ENCODE measurements at places on chromosomes 5 and 9.

- DNase-seq: no peak
Measured at GRCh38 chr9:136059851-136060670, 35.0 kb downstream of the NACC2 start.

GRCh38 chr9:13705918-13706317 lies 426.4 kb upstream of the MPDZ start:
- no peak for DNase-seq

DNA sequence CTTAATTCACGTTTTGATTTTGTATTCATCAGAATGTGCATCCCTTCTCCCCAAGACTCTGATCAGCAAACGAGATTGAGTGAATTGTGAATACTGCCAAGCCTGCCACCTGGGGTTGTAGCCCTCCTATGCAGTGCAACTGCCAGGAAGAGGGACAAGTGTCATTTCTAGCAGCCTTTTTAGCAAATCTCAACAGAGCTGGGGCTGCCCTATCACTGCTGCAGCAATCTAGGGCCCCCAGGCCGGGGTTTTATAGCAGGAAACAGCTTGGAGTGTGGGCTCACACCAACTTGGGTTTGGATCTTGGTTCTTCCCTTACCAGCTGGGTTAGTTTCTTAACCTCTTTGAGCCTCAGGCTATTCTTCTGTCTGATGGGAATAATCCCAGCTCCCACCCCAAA lies 4.0 kb downstream of the CSF1R start:
- no peak for DNase-seq

DNA sequence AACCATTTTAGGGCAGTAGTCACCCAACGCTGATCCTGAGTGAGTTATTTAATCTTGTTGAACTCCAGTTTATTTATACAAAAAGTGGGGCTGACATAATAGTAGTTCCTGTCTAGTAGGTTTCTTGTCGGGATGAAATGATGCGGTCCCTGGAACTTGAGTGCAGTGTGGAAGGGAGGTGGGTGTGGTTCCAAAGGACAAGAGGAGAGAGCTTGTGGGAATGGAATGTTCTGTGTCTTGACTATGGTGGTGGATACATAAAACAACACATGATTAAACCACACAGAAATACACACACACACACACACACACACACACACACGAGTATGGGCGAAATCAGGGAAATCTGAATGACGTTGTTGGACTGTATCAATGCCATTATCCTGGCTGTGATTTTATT lies 66.1 kb upstream of the BARHL1 start:
- no peak for DNase-seq

- DNase-seq: no peak
Measured at GRCh38 chr9:125540497-125540896, 166.5 kb downstream of the MAPKAP1 start.

DNA sequence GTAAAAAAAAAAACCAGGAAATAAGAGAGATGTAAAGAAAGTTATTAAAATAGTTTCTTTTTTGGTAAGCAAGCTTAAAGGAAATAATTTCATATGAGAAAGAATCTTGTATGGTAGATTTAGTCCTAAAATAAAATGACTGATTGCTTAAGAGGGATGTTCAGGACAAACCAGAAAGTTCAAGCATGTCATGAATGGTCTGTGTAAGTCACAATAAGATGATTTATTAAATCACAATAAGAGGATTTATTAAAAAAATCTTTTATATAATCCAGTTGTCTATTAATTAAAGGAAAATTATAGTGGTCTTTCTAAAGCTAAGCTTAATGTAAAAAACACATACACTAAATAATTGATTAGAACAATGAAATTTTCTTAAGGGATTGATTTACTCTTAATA lies 91.8 kb upstream of the OR13F1 start:
- DNase-seq: no peak

DNA sequence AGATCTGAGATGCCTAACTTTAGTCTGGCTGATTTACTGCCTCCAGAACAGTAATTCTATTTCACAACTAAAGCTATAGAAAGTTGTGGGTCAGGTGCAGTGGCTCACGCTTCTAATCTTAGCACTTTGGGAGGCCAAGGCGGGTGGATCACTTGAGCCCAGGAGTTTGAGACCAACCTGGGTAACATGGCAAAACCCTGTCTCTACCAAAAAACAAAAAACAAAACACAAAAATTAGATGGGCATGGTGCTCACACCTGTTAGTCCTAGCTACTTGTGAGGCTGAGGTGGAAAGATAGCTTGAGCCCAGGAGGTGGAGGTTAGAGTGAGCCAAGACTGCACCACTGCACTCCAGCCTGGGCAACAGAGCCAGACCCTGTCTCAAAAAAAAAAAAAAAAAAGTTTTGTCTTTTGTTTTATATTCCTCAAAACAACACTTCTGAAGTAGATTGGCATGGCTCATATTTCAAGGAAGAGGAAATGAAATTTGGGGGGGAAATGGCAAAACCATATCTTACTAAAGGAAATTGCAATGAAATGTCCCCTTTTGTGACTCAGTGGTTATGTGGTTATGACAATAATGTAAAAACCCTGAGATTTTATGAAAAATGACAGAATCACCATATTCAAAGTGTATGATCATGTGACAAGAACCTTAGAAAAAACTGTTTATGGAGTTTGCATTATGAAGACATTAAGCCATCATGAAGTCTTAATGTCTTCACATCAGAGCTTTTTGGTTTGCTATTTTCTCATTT lies 16.2 kb downstream of the FNBP1 start:
- DNase-seq: no peak

DNA sequence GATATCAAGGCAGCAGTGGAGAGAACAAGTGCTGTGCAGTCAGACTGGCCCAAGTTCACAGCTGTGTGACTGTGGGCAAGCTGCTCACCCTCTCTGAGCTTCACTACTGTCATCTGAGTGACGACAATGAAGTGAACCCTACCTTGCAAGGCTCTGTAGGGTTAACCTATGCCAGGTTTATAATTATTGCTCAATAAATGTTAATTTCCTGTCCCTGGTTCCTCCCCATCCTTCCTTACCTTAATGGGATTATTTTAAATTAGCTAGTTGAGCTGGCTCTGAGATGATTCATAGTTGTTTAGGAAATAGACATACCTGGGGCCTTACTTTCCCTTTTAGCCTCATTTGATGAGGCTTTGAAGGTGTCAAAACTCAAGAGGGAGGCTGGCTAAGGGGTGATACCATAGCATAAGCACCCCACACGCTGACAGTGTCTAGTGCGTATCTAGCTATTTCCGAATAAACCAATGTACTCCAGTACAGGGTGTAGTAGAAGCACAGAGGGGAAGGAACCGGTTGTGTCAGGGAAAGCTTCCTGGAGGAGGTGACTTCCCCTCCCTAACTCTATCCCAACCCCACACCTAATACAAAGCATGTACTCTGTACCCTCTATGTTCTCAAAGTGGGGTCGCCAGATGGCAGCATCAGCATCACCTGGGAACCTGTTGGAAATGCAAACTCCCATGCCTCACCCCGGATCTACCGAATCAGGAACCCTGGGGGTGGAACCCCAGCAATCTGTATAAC lies 63.3 kb upstream of the SLC25A51 start:
- no peak for DNase-seq

GRCh38 chr5:67983251-67984110 lies 232.1 kb upstream of the PIK3R1 start:
- DNase-seq: no peak

DNA sequence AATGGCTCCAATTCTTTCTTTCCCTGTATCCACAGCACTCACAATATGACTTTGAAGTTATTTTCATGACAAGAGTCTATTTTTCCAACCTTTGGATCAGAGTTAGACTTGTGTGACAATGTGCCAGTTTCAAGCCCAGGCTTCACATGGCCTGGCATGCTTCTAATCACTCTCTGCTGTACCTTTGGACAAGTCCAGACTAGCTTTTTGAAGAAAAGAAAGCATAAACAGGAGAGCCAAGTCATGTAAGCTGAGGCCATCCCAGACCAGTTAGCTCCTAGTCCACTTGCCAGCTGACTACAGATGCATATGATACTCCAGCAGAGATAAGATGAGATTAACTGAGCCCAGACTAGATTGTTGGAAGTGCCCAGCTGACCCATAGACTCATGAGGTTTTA lies 513.6 kb upstream of the C9orf72 start:
- no peak for DNase-seq

GRCh38 chr9:124780757-124781151 lies 3.8 kb downstream of the OLFML2A start:
- DNase-seq: no peak

- DNase-seq: no peak
Measured at GRCh38 chr9:102178811-102179210, 440.4 kb upstream of the GRIN3A start.

DNA sequence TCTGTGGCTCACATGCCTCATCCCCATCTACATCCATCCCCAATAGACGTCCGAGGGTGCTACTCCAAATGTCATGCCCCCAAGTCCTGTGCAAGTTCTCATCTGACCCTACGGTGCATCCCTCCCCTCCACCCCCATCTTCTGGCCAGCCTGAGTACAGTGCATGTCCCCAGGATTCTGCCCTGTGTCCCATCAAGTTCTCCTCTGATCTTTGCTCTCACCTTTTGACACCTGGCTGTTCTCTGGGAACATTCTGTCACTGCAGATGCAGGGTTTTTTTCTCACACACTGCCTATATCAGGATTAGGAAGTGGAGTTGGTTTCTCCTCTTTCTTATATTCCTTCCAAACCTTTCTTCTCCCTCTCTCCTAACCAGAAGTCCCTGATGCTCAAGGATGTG lies 377.2 kb downstream of the GADD45G start:
- DNase-seq: no peak

DNA sequence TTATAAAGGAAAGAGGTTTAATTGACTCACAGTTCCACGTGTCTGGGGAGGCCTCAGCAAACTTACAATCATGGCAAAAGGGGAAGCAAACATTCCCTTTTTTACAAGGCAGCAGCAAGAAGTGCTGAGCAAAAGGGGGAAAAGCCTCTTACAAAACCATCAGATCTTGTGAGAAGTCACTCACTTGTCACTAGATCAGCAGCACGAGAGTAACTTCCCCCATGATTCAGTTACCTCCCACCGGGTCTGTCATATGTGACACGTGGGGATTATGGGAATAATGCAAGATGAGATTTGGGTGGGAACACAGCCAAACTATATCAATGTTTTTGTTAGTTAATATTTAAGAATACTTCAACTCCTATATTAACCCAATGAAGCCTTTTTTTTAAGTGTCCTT lies 275.2 kb upstream of the CDH9 start:
- DNase-seq: no peak

- no peak for DNase-seq
Measured at GRCh38 chr9:28190981-28191380, 617.7 kb upstream of the C9orf72 start.

DNA sequence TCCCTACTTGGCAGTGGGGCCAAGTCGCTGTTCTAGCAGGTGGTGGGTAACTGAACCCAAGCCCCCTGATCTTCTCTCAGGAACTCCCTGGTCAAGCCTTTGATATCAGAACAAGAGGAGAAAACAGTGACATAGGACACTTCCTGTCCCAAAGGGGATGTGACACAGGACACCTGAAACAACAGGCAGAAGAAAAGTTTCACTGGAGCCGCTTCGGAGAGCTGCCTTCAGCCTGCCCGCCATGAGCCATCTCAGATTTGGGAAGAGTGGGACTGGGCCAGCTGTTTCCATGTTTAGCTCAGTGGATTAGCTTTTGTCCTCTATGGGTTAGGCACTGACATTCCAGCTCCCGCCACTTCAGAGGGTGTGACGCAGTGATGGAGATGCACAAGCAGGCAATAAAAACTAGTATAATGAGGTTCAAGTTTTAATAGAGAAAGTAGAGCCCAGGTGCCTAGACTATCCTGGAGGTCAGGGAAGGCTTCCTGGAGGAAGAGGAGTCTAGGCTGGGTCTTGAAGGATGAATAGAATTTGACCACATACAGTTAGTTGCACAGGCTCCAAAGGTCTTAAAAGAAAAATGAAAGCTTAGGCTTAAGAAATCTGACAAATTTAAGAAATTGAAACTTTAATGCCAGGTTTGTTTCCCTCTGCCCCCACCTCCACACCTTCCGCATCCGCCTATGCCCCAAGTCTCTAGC lies 104.1 kb upstream of the SPRY4 start:
- no peak for DNase-seq

DNA sequence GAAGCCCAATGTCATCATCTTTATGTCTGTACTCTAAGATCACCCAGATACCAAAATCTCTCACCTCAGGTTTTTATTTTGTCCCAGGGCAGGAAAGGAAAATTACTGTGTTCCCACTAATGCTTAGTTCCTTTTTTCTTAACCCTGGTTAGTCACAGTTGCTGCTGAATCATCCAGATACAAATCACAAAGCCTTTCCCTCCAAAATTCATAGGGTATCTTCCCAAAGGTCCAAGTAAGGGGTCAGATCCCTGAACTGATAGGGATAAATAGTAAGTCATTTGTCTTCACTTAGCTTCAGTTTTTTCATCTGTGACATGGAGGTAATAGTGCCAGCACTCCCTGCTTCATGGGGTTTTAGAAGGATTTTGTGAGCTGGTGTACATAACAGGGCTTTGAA lies 2.2 kb downstream of the PLCXD3 start:
- DNase-seq: no peak

DNA sequence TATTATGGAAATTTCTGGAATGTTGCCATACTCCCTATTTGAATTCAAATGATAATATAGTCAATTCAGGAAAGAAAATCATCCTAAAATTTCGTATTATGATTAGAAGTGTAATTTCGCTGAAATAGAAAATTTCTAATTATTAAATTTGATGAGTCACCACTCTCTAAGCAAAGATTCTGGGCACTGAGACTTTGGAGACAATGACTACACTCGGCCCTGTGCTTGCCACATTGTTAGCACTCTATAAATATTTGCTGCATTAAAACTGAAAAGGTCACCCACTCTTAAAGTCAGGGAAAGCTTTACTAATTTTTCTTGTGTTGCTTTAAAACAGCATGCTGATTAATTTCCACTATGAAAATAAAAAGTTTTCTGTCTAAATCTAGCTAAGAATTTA lies 240.3 kb downstream of the TLE4 start:
- no peak for DNase-seq

- no peak for DNase-seq
Measured at GRCh38 chr9:108800632-108801099, 55.1 kb downstream of the ACTL7B start.

DNA sequence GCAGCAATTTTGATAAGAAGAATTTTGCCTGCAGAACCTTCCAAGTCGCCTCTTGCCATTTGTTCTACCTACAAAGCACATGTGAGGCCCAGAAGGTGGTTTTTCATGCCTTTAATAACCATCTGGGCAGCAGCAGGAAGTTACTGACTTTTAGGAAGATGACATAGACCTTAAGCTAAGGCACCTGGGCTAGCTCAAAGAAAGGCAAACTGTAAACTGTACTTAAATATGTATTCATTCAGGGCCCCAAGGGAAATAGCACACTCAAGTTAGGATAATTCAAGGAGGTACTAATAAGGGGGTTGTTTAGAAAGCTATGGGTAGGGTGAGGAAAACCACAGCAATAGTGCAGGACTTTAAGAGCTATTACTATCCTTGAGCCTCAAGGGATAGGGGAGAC lies 57.3 kb upstream of the HSPB3 start:
- DNase-seq: no peak

Measured in stimulated activated CD8-positive, alpha-beta memory T cell treated with anti-CD3 and anti-CD28 coated beads, Interleukin-4, amount 100 ng/mL, for 1 hour (primary cell).